Renal pelvis (tissue), 12 donors: ENCODE measurements at places on chromosomes 12 and 14. TPM values are rescaled to one million over a fixed set of nuclear protein-coding genes. Genes with fewer than 3 reads are reported as not detected.

Gene POTEM
- not detected for polyA plus RNA-seq

Gene KRT83
- polyA plus RNA-seq, result not detected

Gene CAPZA3
- 0.69 TPM for polyA plus RNA-seq

Gene SRGAP1
- 19.7 TPM for polyA plus RNA-seq

Gene VRTN
- polyA plus RNA-seq, result not detected

Gene GPX2
- 2.2 TPM for polyA plus RNA-seq

Gene MAP4K5
- 43.4 TPM for polyA plus RNA-seq

Gene LRFN5
- polyA plus RNA-seq, result 11.8 TPM

Gene TMEM63C
- 2.2 TPM for polyA plus RNA-seq

Gene KLRD1
- 0.24 TPM for polyA plus RNA-seq

Gene NPFF
- 0.93 TPM for polyA plus RNA-seq

Gene TAC3
- 0.64 TPM for polyA plus RNA-seq

Gene PITPNM2
- 7.5 TPM for polyA plus RNA-seq

Gene LMO3
- polyA plus RNA-seq, result 3.9 TPM

DNA sequence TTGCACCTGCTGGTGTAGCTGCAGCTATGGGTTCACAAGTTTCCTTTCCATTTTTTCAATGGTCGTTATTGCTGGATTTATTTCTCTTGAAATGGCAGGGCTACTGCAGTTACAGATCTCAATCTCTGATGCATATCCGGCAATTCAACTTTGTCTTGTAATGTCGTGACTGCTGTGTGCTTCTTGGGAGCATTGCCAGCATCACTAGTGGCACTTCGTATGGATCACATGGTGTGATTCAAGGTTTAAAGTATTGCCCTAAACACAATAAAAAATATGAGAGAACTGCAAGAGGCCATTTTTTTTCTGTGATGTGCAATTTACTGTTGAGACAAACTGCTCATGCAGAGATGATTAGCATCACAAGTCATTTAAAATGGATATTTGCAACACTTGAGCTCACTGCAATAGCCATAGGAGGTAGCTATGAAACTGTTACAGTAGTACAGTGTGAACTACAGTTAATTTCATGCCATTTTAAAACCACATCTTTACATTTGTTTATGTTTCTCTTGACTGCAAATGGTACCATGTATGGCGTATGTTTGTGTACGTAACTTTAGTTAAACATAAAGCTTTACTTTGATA, 217.4 kb upstream of the PDE3A start:
- DNase-seq, result no peak

DNA sequence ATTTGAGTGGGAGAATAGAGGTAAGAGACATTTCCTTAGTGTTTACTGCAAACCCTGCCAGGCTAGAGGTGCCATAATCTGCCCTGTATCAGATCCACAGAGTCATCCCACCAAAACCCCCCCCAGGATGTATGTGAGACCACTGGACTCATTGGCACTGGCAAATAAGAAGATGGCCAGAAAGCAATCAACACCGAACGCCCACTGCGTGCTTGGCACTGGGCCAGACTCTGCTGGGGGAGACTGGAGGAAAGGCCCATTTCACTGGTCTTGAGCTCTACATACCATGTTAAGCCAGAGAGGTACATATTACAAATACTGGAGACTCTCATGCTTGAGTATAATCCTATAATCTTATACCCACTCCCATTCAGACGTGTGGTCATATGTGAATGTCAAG, 44.0 kb downstream of the SMUG1 start:
- no peak for DNase-seq

- DNase-seq, result no peak
Observed at GRCh38 chr12:51399891-51400290, 8.7 kb upstream of the GALNT6 start.

DNA sequence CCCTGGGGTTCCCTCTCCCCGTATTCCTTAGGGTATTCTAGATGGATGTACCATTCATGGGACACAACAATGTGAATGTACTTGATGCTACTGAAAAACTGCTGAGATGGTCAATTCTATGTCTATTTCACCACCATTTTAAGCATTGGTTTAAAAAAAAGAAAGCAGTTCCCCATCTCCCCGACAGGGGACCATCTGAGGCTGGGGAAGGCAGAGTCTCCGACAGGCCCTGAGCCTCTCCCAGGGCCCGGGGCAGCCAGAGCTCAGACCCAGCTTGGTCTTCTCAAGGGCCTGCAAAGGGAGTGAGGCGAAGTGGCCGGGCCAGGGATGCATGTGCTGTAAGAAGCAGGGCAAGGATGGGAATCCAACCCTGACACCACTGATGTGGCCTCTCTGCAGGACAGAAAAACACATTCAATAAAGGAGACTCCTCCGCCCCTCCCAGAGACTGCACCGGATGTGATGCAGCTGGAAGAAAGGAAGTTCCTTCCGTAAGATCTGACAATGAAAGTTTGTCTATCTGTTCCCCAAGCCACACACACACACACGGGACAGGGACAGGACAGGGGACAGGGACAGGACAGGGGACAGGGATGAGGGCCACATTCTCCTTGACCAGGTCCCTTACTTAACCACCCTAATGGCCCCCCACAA, 234.1 kb downstream of the BCL11B start:
- DNase-seq, result no peak

DNA sequence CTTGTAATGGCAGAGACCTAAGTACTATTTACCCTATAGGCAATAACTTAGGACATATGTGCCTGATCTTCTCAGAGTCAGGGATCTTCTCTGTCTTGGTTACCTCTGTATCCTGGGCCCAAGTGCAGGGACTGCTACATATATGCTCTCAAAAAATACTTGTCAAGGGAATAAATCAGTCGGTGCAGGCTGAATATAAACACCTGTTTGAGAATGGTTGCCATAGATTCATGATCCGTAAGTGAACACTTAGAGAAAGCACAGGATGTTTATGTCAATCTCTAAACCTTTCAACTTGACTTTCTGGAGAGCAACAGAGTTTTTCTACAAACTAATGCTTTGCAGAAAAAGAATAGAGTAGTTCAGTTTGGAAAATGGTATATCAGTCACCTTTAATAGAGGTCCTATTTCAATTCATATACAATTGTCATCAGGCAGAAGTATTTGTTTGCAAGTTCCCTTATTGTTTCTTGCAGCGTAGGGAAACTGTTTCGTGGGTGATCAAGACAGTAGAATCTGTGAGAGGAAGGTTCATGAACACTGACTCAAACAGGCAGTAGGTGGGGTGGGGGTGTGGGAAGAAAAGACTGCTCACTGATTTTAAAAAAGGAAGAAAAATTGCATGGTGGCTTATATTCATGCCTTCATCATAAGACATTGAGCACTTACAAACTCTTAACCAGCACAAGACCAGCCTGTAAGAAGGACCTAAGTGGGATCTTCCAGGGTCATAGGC, 6.0 kb upstream of the UBE2N start:
- no peak for DNase-seq

- no peak for DNase-seq
Observed at GRCh38 chr14:68182492-68182891, 362.9 kb downstream of the RAD51B start.

DNA sequence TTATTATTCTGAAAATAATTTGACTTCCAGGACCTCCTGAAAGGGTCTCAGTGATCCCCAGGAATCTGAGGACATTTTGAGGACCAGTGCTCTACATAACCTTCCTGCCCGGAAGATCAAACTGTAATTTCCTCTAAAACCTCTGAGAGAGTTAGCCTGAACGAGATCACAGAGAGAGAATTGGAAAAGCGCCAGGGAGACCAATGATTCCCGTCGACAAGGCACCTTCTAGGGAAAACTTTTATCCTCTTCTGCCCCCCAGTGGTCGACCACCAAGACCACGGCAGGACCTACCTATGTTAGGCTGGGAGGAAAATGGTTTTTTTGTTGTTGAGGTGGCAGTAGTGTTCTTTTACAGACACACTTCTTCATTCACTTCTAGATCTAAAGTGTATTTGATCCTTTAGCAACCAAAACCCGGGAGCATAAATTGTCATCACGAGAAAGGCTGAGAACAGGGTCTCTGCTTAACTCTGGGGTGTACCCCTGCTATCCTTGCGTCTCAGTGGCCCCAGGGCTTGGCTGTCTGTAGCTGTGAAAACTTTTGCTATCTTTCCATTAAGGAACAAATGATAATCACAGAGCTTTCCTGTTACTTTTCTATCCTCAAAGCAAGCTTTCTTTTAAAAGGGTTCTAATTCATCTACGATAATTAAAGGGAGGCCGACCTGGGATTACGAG, 62.9 kb upstream of the NID2 start:
- peak; percentile 93 for DNase-seq

DNA sequence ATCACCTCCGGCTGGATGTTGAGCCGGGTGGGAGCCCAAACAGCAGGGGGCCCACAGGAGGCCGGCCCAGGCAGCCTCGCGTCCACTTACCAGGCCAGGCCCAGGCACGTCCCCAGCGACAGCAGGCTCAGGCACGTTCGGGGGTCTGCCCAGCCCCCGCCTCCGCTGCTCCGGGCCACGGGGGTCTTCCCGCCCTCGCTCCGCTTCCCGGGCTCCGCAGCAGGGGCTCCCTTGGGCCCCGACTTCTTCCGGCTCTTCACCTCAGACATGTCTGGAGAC, 216 bp downstream of the IKBIP start:
- no peak for DNase-seq

GRCh38 chr12:28424965-28425364, 234.7 kb downstream of the CCDC91 start:
- DNase-seq, result peak; percentile 47

DNA sequence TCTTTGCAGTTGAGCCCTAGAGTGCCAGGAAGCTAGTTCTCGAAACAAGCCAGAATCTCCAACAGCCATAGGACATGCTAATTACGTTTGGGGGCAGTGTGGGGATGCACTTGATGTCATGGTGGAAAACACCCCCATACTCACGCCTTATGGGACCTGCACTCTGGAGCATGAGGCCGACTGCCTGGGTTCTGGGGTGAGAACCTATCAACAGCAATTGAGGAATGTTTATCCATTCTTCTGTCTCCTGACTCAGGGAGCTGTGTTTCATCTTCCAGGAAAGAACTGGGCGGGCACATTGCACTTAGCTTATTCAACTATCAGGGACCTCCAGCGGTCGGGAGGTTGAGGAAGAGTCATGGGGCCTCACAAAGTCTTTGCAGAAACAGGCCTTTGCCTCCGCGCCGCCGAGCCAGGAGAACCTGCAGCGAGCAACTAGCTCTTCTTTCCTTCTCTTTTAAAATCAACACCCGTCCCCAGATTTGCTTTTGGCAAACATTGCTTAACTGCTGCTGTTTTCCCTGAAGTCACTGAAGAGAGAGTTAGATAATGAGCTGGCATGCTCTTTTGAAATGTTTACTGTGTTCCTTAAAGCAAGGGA, 226.1 kb upstream of the DIO3 start:
- DNase-seq, result no peak

- no peak for DNase-seq
Observed at GRCh38 chr12:69231479-69231878, 7.9 kb upstream of the CPSF6 start.

- no peak for DNase-seq
Observed at GRCh38 chr12:124392667-124393413, 97.9 kb downstream of the RFLNA start.

- peak; percentile 43 for DNase-seq
Observed at GRCh38 chr12:13940335-13940865, 41.0 kb downstream of the GRIN2B start.

DNA sequence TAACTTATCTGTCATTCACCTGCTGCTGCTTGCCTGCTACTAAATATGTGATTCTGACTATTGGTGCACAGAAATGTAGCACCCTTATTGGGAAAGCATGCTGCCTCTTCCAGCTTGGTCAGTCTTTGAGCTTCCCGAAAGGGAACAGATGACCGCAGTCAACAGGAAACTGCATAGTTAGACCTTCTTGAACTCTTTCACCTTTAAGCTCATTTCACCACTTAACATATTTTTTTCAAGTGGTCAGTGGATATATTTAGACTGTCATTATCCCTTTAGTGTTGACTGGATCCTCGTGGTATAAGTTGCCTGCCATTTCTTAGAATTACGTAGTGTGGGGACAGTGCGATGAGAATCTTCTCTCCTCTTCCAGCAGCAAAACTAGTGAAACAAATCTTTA, 224.9 kb downstream of the FBXL14 start:
- DNase-seq, result no peak

GRCh38 chr14:23551266-23552028, at the start of gene ZFHX2:
Gene ZFHX2, minus strand, starts transcription at chr14:23551765. Its CDS starts 16,440 bp downstream, at chr14:23535325.
- DNase-seq, result no peak

DNA sequence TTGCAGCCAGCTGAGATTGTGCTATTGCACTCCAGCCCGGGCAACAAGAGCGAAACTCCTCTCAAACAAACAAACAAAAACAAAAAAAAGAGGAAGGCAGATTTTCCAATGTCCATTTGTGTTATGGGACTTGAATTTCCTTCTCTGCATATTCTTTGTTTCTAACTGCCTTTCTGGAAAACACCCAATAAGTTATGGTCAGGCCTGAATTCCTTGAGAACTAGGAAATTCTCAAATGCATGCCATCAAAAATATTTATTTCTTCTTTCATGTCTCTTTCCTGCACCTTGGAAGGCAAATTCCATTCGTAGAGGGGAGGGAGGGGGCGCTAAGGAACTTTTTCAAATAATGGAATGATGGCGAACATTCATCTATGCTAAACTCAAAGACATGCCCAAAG, 117.6 kb upstream of the TMCC3 start:
- DNase-seq, result no peak

DNA sequence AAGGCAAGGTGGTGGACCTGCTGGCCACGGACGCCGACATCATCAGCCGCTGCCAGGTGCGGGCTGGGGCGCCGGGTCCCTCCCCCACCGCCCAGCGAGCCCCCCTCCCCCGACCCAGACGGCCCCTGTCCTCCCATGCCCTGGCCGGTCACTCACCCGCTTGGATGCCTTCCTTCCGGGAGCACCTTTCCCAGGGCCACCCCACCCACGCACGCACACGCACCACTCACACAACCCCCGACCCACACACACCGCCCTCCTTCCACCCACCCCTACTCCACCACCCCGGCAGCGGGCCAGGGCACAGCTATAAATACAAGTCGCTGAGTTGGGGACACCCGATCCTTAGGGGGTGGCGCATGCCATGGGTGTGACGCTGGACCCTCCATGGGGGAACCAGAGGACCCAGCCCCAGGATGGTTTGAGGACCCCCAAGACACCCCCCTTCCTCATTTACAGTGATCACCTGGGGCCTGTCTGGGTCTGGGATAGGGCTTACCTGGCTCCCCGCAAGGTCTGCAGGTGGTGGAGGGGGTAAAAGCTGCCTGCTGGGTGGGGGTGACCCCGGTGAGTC, 465 bp downstream of the ADSS1 start:
- DNase-seq, result no peak

DNA sequence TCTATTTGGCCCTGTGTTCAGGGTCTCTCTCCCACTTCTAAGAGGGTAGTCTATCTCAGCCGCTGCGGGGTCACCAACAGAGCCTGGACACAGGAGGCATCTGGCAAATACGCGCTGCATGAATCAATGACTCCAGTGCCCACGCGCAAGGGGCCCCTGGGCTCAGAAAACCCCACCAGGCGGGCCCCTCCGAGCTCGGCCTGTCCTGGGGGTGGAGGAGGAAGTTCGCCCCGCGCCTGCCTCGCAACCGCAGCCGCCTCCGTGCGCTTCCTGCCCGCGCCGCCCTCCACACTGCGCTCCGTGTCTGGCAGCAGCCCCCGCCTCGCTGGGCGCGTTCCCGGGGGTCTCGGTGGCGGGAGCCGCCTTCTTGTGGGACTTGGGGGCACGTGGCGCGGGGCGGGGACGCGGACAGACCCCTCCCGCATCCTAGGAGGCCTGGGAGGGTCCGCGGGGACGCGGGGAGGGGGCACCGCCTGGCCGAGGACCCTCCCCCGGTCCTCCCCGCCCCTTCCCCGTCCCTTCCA, 811 bp upstream of the FBRSL1 start:
- no peak for DNase-seq
